Right cardiac atrium (tissue), 5 donors: ENCODE measurements at places on chromosomes 7 and 10. TPM values are rescaled to one million over a fixed set of nuclear protein-coding genes. Genes with fewer than 3 reads are reported as not detected.

GRCh38 chr7:45703373-45703821, 129.2 kb downstream of the ADCY1 start:
- no peak for DNase-seq

The GRK5 gene
- total RNA-seq = 57.6 TPM

The CALHM3 gene
- total RNA-seq = not detected

The PPP1R3A gene
- 113 TPM for total RNA-seq

The FAM3C gene
- total RNA-seq = 69.6 TPM

GRCh38 chr10:70567603-70568002, 34.9 kb downstream of the PRF1 start:
- no peak for DNase-seq

The CFAP69 gene
- total RNA-seq = 7.4 TPM

GRCh38 chr10:63720676-63721075, 199.5 kb downstream of the REEP3 start:
- no peak for DNase-seq

The LBX1 gene
- not detected for total RNA-seq

- DNase-seq = no peak
Measured at GRCh38 chr10:124179308-124180043, 86.1 kb upstream of the CHST15 start.

The GLCCI1 gene
- 8.3 TPM for total RNA-seq

The NEURL1 gene
- 0.11 TPM for total RNA-seq

DNA sequence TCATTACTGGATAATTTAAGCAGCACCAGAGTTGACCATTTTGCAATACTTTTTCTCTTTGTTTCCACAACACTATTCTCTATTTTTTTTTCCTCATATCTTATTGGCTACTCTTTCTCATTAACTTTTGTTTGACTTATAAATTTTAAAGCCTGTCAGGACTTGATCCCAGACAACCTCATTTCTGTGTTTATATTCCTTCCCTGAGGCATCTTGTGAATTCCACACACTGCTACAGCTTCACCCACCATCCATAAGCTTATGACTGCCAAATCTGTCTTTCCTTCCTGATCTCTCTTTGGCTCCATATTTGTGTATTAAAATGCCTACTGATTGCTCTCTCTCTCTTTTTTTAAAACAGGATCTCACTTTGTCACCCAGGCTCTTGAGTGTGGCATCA, 124.6 kb upstream of the MBL2 start:
- no peak for DNase-seq

The AGR2 gene
- total RNA-seq = not detected

The C1GALT1 gene
- 20.8 TPM for total RNA-seq

The PPRC1 gene
- total RNA-seq = 15.0 TPM
